Adipocyte (in vitro differentiated cells): ENCODE measurements at places on chromosomes 5 and 9.
A peak's percentile ranks its signal among the peaks of the same experiment; 100 is the strongest.

DNA sequence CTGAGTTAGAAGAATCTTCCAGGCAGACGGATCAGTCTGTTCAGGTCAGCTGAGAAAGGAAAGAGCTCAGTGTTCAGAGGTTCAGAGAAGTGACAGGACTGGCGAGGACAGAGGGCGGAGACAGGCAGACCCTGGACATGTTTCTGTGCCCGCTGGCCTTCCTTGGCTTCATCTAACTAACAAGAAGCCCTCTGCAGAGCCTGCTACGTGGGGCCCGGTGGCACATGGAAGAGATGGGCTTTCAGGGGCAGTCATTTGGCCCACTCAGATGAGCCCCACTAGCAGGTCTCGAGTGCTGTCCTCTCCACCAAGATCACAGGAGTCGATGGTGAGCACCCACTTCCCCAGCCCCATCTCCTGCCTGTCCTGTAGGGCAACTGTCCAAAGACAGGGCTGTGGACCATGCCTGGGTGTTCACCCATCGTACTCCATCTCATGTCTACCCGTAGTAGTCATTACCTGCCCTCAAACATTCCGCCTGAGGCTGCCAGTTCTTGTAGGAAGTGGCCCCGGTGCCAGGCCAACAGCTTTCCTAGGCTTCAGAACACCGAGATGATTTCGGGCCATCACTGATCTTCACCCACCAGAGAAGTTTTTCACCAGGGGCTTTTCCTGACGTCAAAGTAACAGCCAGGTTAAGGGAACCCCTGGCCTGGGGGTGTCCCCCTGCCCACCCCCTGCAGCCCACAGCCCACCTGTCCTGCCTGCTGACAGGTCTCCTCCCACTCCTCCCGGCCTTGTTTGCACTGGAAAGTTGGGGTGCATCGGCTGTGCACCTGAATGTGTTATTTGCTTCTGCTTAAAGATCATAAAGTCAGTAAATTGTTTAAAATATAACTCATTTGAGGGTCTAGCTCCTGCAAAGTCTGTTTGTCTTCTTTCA, 14.0 kb downstream of the IRX2 start:
- DNase-seq = no peak

GRCh38 chr9:88077071-88077617, 61.1 kb downstream of the SPATA31C2 start:
- peak; percentile 1 for DNase-seq

- no peak for DNase-seq
Observed at GRCh38 chr5:142610176-142611001, 75.5 kb downstream of the FGF1 start.

DNA sequence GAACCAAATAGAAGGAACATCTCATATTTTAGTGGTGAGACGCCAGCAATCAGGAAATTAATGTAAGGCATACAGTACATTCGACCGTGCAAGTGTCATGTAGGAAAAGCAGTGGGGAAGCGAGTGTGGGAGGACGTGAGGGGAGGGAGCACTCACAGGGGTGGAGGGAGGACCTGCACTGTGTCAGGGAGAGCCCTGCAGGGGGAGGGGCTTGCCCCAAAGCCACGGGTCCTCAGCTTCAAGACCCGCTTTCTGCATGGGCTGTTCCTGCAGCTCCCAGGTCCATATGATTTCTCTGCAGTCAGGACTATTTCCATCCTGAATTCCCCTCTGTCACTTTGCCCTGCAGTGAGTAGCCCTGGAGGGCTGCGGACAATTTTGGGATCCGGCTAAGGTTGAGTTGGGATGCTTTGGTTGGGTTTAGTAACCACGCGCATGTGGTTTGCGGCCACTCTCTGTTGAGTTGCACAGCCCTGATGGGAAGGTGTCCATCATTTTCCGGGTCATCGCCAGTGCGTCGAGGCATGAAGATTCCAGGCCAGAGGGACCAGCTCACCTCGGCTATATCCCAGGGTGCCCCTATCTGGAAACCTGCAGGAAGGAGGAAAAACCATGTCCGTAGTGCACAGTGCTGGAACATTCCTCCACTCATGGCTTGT, 61.9 kb downstream of the IRX1 start:
- DNase-seq = no peak

GRCh38 chr5:73286896-73287295, 113.9 kb downstream of the TMEM174 start:
- no peak for DNase-seq

DNA sequence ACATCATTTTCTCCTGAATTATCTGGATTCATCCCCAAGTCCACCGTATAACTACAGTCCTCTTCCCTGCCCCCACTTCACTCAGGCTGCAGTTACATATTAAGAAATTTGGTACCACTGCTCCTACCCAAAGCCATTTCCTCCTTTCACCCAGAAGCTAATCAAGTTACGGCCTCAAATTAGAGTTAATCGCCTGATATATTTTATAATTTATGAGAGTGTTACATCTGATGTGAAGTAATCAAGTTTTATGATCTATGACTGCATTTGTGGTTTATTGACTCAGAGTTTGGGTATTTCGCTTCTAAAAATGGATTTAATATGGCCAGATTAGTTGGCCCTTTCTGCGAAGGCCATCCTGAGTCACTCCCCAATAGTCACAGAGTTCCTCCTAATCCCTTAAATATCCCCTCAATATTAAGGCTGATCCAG, 223.6 kb upstream of the KIF2A start:
- peak; percentile 64 for DNase-seq

DNA sequence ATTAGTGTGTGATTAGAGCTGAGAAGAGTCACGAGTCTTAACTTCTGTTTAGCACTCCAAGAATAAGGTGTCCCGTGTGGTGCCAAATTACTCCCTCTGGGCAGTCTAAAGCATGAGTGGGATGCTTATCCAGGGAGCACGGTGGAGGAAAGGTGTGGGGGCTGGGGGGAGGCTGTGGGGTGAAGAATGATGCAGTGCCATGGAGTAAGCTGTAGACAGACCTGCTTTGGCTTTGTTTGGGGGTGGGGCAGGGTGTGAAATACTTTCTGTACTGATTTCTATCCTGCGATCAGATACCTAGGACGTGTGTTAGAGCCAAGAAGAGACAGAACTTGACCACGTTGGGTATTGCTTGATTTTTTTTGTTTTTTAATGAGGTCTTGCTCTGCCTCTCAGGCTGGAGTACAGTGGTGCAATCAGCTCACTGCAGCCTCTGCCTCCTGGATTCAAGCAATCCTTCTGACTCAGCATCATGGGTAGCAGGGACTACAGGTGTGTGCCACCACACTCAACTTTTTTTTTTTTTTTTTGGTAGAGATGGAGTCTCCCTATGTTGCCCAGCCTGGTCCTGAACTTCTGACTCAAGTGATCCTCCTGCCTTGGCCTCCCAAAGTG, 232.8 kb downstream of the MAN2A1 start:
- no peak for DNase-seq

DNA sequence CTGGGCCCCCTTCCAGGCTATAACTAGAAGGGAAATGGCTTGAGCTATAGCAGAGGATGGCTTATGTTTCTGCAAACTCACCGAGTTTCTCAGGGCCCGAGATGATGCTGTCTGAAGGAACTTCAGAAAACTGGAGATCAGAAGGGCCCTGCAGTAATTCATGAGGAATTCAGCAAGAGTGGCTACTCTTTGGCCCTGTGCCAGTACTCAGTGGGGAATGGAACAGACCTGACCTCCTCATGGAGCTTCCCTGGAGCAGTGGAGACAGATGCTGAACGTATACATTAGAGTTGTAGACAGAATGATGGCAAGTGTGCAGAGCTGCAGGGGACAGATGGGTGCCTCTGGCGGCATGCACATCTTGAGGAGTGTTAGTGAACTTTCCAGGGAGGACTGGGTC, 17.3 kb upstream of the SMIM32 start:
- DNase-seq = peak; percentile 18

DNA sequence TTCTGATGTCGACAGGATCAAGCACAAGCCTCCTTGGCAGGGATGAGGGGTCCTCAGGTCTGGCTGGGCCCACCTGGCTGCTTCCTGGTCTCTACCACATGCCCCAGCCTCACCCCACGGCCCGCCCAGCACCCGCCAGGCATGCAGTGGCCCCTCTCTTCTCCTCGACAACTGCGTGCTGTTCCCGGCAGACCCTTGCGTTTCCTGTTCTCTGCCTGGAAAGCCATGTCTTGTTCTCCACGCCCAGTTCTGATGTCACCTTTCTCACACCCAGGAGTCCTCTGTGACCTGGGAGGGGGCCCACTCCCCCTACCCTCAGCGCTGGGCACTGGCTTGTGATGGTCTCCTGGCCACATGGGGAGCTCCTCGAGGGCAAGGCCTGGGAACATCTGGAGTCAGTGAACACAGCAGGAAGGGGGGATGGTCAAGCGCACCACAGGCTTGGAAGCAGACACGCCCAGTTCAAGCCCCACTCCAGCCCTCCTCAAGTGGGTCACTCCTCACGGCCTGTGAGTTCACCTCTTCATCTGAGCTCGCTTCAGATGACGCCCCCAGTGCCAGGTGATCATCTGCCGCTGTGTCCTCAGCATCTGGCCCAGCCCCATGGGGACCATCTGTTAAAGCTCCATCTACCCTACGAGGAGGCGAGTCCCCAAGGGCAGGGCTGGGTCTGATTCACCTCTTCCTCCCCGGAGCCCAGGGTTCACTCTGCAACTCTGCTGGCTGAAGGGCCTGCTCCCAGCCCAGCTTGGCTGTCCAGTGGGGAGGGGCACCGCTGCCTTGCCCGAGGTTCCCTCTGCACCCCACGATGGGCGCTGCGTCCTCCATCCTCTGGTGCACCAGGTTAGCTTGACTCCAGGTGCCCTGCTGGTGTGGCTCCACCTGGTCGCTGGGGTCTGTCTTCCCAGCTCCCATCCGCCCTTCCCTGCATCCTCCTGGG, 133.2 kb upstream of the PHYKPL start:
- DNase-seq = no peak

- no peak for DNase-seq
Observed at GRCh38 chr5:114948363-114948762, 221.3 kb downstream of the TRIM36 start.

- DNase-seq = no peak
Observed at GRCh38 chr5:2223303-2223702, 340.6 kb upstream of the IRX4 start.

- DNase-seq = peak; percentile 41
Observed at GRCh38 chr5:54442271-54442670, 13.2 kb upstream of the HSPB3 start.

DNA sequence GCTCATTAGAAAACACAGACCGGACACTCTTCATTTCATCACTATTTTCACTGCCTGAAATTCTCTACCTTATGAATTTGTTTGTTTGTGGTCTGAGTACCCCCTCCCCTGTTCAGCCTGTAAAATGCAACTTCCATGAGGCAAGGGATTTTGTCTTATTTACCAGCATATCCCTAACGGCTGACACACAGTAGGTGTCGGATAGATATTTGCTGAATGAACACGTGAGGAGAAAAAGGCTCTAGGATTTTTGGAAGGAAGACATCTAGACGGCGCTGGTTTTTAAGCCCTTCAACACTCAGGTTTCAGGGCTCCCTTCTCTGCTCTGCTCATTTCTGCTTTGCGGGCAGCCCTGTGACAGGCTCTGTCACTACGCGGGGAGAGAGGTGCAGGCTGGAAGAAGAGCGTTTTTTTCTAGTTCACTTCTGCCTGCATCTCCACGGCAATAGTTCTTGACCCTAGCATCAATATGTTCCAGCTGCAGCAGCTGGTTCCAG, 41.0 kb downstream of the KCNMB1 start:
- no peak for DNase-seq

- DNase-seq = peak; percentile 81
Observed at GRCh38 chr9:14399756-14400657, 86.1 kb upstream of the NFIB start.

GRCh38 chr9:31790720-31791119, 593.7 kb upstream of the ACO1 start:
- no peak for DNase-seq

DNA sequence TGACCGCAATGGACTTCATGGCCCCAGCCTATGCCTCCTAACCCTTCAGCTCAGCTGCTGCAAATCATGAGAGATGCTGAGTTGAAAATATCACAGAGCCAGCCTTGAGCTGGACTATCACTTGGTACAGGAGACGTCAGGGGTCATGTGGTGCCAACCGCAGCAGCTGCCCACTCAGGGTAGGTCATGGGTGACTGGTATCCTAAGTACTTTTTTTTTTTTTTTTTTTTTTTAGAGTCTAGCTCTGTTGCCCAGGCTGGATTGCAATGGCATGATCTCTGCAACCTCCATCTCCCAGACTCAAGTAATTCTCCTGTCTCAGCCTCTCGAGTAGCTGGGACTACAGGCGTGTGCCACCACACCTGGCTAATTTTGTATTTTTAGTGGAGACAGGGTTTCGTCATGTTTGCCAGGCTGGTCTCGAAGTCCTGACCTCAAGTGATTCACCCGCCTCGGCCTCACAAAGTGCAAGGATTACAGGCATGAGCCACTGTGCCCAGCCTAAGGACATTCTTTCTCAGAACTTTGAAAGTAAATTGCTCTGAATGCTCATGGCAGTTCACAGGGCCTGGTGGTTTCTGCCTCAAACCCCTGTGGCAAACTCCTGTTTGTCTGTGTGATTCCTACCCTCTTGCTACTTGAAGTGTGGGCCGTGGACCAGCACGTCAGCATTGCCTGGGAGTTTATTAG, 21.3 kb downstream of the WWC1 start:
- DNase-seq = no peak

GRCh38 chr9:136204838-136205706, at the start of gene LHX3:
LHX3 (minus strand) TSS chr9:136205128; CDS start chr9:136205012, 116 bp downstream.
- DNase-seq = peak; percentile 62

- no peak for DNase-seq
Observed at GRCh38 chr9:21991072-21991959, 2.9 kb downstream of the CDKN2A start.

DNA sequence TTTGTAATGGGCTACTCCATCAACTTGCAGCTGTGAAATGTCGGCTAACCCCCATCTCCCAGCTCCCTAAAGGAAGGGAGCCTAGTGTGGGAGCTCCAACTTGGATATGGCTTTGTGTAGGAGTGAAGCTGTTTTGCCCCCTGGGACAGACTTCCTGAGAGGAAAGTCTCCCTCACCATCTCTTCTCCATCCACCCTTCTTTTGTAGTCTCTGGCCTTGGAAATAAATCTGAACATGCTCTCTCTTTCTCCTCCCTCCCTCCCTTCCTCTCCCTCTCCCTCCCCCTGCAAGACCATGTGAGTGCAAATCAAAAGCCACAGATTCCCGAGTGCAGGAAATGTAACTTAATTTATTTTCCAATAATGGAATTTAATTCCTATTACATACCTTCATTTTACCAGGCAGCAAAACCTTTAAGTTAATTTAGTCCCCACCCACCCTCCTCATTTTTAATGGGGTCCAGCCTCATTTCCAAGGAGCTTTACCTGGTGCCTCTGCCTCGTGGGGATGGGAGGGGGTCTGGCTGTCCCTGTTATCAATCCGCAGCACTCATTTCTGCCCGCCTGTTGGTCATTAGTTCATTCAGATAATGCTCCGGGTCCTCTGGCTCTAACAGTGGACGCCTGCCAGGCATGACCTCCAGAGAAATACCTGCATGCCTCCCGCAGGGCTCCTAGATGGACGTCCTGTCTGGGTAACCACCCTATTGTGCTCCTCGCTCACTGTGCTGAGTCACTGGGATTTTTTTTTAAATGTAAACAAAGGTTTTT, 122.9 kb upstream of the TAF11L2 start:
- DNase-seq = no peak
